ENCODE measurements at places on chromosomes 5 and 9.

- DNase-seq: no peak
These were observed 13.9 kb downstream of the ENC1 start for GRCh38 chr5:74626386-74627222.

- DNase-seq: no peak
These were observed 32.8 kb upstream of the PLIN2 start for GRCh38 chr9:19160085-19160484.

- DNase-seq: no peak
These were observed 13.9 kb downstream of the LHFPL2 start for GRCh38 chr5:78634634-78635033.

DNA sequence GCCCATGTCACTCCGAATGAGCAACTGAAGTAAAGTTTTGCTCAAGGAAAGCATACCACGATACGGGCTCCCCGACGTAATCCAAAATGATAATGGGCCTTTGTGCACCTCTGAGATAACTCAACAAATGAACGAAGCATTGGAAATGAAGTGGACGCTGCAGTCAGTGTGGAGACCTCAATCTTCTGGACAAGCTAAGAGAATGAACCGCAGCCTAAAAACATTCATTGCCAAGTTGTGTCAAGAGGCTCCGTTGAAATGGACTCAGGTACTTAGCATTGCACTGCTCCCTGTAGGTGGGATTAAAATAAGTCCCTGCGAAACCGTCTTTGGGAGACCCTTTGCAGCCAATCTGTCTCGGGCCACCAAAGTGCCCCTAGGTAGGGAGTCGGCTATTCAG lies 3.9 kb upstream of the LCN9 start:
- no peak for DNase-seq

DNA sequence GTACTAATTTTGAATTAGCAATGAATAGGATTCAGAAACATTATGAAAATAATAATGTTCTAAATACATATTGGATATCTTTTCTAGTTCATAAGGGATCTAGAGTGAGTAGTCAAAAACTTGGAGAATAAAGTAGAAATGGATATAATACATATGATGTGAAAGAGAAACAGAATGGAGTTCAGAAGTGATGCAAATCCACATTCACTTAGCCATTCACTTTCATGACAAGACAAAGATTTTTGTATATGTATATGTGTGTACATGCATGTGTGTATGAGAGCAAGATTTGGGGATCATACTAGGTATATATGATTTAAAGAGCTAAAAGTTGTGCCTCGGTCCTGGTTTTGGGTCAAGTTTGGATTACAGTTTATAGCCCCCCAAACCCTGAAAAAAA lies 34.1 kb downstream of the TMEM252 start:
- DNase-seq: no peak

- no peak for DNase-seq
These were observed 818 bp upstream of the OBP2A start for GRCh38 chr9:135544981-135545635.

GRCh38 chr9:128805661-128806060 lies 12.6 kb upstream of the ENDOG start:
- no peak for DNase-seq

DNA sequence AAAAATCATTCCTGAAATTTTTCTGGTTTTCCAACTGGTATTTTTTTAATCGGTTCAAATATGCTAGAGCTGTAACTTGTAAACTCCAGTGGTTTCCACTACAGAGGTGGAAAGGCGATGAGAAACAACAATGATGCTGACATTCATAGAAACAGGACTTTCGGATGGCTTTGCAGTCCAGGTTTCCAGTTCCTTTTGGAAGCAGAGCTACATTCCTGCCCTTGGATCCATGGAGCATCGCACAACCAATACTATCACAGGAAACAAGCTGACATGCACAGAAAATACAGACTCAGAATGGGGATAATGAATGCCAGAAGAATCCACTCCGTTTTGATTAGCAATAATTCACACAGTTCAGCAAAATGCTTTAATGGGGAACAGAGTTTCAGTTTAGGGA lies 140.0 kb downstream of the EPB41L4A start:
- DNase-seq: no peak

GRCh38 chr5:404666-405241 lies 38.2 kb upstream of the EXOC3 start:
- no peak for DNase-seq

GRCh38 chr9:132989414-132989996 lies 11.0 kb downstream of the GFI1B start:
- DNase-seq: no peak

DNA sequence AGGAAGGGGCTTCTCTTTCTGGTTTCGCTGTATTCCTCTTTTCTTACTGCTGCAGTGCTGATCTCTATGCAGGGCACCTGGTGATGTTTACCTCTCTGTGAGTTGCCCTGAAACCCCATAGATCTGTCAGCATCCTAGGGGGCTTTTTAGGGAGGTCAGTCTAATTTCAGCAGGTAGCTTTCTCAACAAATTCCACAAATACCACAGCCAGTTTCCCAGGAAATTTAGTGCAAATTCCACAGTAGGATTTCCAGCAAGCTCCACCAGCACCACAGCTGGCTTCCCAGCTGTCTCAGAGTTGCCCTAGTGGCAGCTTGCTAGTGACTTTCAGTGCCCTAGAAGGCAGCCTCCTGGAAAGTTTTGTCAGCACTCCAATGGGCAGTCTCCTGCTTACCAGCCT lies 379.1 kb upstream of the SMC2 start:
- DNase-seq: no peak

GRCh38 chr9:81113453-81114124 lies 575.8 kb downstream of the TLE1 start:
- DNase-seq: peak; percentile 46

DNA sequence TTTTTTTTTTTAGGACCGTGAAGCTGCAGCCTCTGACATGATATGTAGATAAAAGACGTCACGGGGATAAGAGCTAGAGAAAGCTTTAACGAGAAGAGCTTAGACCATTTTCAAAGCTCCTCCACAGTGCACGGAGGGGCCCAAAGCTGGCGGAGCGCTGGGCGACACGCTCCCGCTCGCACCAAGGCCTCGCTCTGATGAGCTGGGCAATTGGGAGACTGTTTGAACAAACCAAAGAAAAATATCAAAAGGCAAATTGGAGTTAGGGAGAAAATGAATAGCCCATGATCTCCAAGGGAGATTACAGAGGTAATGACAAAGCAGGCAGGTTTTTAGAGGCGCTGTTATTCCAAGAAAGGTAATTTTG lies 179.4 kb downstream of the SREK1 start:
- no peak for DNase-seq

DNA sequence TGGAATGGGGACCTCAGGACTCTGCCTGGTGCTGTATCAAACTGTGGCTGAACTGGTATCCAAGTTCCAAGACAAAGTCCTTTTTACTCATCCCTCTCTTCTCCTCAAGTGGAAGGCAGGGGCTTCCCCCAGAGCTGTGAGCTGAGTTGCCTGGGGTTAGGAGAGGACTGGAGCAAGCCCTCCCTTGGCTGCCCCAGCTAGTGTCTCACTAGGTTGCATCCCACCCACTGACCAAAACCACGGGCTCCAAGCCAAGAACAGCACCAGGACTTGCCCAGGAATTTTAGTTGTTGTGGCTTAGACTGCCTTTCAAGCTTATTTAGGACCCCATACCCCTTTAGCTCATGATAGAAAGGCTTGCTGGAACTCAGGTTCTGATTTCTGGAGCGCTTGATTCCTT lies 158.7 kb upstream of the TNC start:
- peak; percentile 79 for DNase-seq

DNA sequence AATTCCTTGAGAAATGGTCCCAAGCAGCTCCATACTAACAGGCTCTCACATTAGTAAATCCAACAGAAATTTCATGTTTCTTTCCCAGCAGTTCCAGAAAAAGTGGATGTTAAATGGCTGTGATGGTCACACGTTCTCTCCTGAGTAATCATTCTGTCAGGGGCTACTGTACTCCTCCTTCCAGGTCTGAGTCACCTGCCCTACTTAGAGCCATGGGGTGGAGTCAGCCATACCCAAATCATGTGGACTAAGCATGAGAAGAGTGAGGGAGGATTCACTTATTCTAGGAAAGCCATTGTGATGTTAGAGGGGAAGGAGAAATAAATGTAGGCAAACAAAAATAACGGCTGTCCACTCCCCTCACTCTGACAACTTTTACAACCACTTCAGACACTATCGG lies 547.2 kb downstream of the CSNK1G3 start:
- DNase-seq: no peak

DNA sequence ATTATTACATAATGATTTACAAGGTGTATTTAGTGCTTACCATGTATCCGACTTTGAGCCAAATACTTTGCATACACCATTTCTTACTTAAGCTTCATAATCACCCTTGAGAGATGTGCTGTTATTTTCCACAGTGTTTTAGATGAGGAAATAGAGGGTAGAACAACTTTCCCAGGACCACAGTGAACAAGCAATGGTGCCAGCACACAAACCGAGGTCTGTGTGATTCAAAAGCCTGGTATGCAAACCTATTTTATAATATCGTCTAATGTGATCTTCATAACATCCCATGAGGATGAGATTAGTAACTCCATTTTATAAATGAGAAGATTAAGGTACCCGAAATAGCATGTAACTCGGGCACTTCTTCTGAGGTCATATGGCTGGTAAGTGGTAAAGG lies 294.7 kb downstream of the NSG2 start:
- DNase-seq: peak; percentile 78

DNA sequence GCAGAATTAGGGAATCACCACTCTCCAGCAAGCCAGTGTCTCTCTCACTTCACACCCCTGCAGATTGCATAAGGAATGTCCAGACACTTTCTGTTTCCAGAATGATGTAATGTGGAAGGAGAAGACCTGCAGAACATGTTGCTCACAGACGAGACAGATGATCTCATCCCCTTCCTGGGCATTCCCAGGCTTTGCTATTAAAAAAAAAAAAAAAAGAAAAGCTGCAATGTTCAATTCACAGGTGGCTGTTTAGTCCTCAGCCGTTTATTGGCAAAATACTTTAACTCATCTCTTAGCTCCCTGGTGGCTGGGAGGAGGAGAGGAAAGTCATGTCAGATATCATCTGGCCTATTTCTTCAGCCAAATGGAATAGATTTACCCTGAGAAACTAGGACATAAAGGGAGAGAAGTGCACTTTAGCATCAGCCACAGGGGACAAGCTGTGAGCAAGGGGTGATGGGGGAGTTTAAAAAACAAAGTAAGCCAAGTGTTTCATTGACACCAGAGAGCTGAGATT lies 95.9 kb upstream of the TNC start:
- DNase-seq: peak; percentile 97

DNA sequence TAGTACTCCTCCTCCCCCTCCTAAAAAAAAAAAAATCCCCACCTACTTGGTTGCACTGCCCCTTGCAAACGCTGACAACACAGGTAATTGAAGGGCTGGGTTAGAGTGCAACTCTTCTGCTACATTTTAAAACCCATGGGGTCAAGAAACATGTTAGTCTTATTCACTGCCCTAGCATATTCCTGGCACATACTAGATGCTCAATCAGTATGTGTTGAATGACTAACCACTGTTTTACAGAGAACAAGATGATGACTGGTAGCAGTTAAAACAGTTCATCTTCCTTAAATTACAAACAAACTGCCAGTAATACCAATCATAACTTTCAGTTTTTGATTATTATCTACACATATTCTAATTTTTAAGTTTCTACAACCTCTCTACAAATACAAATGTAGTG lies 124.4 kb downstream of the NFIB start:
- peak; percentile 29 for DNase-seq

DNA sequence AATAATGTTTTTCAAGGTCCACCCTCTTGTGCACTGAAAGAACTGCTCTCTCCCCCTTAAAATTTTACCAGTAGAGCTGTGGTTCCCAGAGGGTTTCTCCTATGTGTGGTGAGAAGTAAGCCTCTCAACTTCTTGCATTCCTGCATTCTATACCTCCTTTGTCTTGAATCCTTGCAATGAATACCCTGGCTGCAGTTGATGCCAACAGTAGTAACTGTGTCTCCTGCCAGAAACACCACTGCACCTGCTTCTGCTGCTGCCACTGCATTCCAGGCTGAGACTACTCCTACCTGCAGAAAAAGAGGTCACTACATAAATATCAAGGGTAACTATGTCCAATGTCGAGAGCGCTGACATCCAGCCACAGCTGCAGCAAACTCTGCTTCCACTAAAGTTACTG lies 203.7 kb downstream of the TMEM167A start:
- DNase-seq: no peak

DNA sequence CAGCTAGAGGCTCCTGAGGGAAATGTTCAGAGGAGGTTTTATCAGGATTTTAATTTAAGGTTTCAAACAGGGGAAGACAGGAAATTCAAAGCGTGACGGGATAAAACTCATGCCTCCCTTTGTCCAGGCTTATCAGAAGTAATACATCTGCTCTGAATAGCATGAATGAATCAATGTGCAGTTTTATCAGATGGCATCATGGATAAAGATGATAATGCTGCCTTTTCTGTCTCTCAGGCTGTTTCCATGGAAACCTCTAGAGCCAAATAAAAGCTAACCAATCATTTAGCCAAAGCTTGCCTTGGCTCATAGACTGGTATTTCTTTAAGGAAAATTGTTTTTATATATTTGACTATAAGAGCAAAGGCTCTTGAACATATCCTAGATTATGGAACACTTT lies 16.4 kb downstream of the MFAP3 start:
- DNase-seq: no peak

GRCh38 chr5:137205231-137206027 lies 293.7 kb downstream of the SPOCK1 start:
- peak; percentile 39 for DNase-seq

- no peak for DNase-seq
These were observed 176.4 kb downstream of the KIF4B start for GRCh38 chr5:155189981-155190380.

DNA sequence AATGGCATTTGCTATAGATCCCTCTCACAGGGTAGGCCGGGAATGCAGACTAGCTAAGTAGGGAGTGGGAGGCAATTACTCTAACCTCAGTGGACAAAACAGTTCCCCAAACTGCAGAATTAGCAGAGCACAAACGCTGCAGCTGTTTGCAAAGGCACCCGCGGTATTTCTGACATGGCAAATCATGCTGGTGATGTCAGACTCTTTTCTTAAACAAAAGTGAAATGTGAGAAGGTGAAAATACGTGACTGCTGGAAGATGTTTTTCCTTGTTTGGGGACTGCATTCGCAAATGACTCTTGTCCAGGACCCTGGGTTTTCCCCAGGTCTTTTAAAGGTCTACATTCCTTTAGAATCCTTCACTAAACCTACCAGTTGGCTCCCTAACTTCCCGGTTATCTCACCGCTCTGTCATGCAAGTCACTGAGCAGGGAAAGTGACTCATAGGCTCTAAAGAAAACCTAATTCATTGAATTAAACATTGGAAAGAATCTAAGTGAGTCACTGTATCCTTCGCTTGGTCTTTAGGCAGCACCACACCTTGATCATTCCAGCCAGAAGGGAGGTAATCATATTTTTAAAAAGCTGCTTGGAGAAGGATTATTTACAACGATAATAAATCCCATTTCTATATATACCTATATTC lies 91.5 kb upstream of the DNAH5 start:
- peak; percentile 100 for DNase-seq

- no peak for DNase-seq
These were observed 53.9 kb downstream of the SNX18 start for GRCh38 chr5:54571462-54571861.
